ENCODE measurements at places on chromosomes 6 and 20. TPM values are rescaled to one million over a fixed set of nuclear protein-coding genes. Genes with fewer than 3 reads are reported as not detected.

The CASS4 gene
- 0.64 TPM for total RNA-seq

The GID8 gene
- 59.8 TPM for total RNA-seq

The TREML2 gene
- under 0.01 TPM for total RNA-seq

The VGLL2 gene
- not detected for total RNA-seq

The ID1 gene
- 435 TPM for total RNA-seq
